ENCODE measurements at places on chromosomes 2 and 18. TPM values are rescaled to one million over a fixed set of nuclear protein-coding genes. Genes with fewer than 3 reads are reported as not detected.

DNA sequence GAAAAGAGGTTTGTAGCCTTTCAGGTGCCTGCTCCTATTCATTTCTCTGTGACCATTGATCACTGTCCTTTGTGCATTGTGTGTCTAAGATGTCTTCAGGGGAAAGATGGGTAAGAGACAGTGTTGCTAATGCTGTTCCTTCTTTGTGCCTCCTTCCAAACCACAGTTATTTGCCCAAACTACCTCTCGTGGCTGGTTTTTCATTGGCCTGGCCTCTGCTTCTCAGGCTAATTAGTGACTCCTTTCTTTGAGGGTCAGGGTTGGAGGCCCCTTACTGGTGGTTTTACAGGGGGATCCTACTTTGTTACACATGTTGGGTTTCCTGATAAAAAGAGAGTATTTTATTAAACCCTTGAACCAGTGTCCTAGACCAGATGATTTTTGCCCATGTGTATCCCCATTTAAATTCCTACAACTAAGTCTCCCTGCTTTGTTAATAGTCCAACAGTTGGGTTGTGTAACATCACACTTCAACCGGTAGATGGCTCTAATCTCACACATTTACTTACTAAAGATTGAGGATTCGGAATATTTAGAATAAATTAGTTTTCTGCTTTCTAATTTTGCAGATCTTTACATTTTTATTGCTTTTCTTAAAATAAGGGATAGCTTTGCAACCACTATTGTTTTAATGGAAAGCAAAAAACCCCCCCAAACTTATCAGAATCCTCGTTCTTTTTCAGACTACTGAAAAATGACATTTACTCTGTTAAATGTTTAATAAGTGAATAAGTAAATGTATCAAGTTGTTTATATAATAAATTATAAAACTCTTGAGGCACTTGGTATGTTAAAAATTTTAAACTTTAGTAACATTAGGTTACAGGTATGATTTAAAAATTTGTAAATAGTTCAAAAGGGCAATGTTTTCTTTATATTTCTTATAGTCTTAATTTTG is 2.4 kb downstream of the MARS2 start:
- DNase-seq: no peak

DNA sequence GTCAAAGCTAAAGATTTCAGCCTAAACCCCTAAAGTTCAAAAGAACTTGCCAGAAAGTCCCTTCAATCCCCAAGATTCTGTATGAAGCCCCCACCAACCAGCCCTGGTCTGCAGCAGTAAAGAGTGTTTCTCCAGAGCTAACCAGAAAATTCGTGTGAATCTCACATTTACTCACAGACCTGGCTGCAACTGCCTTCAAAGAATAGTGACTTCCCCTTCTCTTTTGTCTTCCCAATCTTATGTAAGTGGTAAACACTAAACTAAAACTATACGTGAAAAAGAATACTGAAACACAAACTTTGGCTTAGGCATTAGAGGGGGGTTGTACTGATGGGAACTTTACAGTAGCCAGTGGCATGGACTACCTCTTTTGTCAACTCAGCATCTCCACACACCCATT is 50.6 kb upstream of the SETBP1 start:
- DNase-seq: no peak

- DNase-seq: no peak
Observed at GRCh38 chr2:101038455-101039255, 36.6 kb downstream of the RPL31 start.

Gene HTR2B
- 0.31 TPM for total RNA-seq

DNA sequence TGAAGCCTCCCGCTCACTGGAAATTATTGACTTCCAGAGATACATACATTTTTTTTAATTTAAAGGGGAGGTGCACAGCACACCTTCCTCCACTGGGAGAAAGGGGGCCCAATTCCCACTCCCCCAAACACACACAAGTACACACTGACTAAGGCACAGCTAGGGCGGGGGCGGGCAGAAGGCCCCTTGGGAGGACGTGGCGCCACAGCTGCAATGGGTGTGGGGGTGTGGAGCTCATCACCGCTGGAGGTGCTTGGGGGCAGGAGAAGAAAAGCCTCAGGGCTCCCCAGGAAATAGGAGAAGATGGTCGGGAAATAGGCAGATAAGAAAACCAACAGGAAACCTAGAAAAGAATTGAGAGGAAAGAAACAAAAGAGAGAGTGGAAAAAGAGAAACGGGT is 127.3 kb upstream of the FAM98A start:
- DNase-seq: no peak

GRCh38 chr2:219697811-219698747 is 70.6 kb downstream of the SLC4A3 start:
- DNase-seq: peak; percentile 50

- peak; percentile 33 for DNase-seq
Observed at GRCh38 chr2:86706220-86706619, 13.9 kb upstream of the RMND5A start.

Gene SLC66A3
- total RNA-seq: 15.5 TPM

All from heart left ventricle (tissue), 16 donors.